Stimulated activated CD8-positive, alpha-beta memory T cell treated with anti-CD3 and anti-CD28 coated beads, Interleukin-7, amount 100 ng/mL, for 48 hours (primary cell): ENCODE measurements at places on chromosomes 5 and 9.

DNA sequence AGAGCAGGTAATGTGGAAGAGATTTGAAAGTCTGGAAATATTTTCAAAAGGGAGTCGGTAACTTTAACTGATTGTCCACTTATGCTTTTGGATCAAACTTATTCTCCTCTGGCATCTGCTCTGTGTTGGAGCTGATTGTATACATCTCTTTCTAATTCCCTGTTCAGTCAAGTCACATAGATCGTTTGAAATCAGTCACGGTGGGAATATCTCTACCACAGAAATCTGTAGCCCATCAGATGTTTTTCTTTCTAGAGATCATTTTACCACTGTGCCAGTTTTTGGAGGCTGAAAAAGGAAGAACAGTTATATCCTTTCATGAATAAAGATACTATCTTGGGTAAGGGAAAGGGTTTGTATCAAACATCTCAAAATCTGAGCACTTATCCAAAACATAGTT, 1853.3 kb downstream of the EFNA5 start:
- DNase-seq: no peak

DNA sequence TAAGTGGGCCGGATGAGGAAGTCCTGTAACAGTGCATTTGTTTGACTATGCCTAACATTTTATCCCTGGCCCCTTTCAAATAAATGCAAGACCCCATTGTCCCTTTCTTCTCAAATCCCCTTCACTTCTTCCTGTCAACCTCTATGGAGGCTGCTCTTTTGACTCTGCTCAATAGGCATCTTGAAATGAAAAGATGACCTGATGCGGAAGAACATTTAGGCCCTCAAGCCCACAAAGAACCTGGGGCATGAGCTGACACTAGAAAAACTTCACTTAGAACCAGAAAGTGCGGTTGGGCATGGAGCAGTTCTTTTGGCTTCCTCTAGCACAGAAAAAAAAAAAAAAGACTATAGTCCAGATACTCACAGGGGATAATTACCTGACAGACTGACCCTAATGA, 1434.7 kb upstream of the WWC1 start:
- no peak for DNase-seq

DNA sequence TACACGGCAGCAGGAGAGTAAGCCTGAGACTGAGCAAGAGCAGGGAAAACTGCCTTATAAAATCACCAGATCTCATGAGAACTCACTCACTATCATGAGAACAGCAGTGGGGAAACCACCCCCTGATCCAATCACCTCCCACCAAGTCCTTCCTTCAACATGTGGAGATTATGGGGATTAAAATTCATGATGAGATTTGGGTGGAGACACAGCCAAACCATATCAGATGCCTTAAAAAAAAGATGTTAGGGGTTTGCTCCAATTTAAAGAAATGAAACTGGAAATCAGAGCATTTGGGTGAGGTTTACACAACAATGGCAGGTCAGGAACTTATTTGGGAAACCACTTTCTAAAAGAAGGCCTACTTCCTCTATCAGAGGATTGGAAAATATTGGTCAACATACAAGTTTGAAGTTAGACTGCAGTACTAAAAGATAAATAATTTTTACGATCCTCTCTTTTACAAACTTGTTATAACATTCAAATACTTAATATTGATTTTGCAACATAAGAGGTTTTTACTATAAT, 105.1 kb downstream of the FBN2 start:
- DNase-seq: no peak

- no peak for DNase-seq
Measured at GRCh38 chr5:14457476-14457875, 124.1 kb upstream of the OTULINL start.

DNA sequence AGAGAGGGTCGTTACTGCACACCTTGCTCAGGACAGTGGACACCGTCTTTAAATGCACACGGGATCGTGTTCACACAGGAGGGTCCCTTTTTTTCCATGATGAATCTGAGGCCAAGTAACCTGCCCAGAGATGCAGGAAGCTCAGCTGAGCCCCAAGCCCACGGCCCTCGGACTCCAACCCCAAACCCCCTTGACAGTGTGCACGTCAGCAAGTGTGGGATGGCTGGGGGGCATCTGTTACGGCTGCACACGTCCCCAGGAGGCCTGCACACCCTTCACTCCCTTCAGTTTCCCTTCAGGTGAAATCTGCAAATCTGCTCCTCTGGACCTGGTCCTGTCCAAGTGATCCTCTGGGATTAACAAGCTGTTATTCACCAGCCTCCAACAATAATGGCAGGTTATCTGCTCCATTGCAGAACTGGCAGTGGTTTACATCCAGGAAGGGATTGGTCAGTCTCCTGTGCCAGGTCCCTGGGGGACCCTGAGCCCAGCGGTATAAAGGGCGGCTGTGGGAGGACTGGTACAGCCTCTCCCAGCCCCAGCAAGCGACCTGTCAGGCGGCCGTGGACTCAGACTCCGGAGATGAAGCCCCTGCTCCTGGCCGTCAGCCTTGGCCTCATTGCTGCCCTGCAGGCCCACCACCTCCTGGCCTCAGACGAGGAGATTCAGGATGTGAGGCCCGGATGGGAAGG, at the start of gene LCN1:
LCN1 (plus strand) TSS at position 525 of the 692 bp plus-strand sequence; CDS start at position 583, 58 bp downstream.
- DNase-seq: no peak

GRCh38 chr9:112605963-112606699, 111.8 kb downstream of the INIP start:
- no peak for DNase-seq

GRCh38 chr9:113228130-113228665, 6.9 kb downstream of the SLC31A1 start:
- DNase-seq: no peak

DNA sequence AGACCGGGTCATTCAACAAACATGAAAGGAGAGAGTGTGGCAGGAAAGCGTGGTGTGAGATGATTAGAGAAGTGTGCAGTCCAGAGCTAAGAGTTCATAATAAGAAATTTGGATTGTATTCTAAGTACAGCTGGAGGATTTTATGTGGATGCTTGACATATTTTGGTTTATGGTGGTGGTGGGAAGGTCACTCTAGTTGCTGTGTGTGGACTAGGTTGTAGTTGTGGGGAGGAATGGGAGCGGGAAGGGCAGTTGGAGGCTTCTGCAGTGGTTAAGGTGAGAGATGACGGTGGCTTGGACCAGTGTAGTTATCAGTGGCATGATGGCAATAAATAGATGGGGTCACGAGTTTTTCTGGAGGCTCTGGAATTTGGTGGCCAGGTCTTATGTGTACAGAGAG, 45.7 kb upstream of the GPR151 start:
- no peak for DNase-seq

- peak; percentile 54 for DNase-seq
Measured at GRCh38 chr5:180315762-180316212, 23.9 kb upstream of the MAPK9 start.

- DNase-seq: no peak
Measured at GRCh38 chr5:32190095-32190494, 16.0 kb upstream of the GOLPH3 start.

- DNase-seq: peak; percentile 33
Measured at GRCh38 chr9:123360161-123361085, 4.4 kb downstream of the CRB2 start.
